ENCODE measurements at places on chromosomes 7 and 10.

GRCh38 chr10:34938399-34938670 lies 123.2 kb upstream of the PARD3 start:
- DNase-seq, result peak; percentile 41

DNA sequence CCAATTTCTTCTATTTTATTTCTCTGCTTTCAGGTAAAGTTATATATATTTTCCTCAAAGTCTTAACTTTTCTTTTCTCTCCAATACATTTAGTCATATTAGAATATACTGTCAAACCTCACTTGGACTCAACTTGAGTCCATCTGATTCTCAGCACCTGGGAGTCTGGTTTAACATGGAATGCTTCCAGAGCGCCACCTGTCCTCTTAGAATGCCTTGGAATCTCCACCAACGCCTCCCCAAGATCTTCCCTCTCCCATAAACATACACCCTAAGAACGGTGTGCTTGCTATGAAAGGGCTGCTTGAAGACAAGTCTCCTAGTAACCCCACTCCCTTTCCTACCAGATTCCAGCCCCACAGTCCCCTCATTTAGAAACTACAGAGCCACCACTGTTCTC lies 229.1 kb upstream of the MKLN1 start:
- DNase-seq, result no peak

DNA sequence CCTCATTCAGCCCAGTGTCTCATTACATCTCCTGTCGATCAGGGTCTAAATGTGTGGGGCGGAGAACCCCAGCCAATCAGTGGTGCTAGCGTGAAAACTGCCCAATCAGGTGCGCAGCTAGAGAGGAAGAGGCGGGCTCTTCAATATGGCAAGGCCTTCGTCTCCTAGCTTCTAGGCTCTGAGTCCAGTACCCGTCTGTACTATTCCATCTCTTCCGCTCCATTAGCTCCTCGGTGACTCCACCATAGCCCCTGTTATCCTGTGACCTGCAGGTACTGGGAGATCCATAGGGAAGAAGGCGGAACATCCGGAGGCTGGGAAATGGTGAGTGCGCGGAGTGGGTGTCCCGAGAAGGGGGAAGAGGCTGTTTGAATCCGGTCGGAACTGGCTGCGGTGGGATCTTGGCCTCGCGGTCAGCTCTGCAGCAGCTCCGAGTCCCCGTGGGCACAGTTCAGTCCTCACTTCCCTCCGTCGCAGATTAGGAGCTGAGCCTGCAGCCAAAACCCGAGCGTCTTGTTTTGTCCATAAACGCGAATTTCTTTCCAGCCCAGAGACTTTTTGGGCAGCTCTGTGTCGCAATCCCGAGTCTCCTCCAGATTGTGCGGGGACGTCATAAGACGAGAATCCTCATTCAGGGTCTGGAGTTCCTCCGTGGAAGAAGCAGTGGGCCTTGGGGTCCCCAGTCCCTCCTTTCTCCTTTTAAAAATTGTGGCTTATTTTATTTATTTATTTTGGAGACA lies at the start of gene ZNF727:
Gene ZNF727, plus strand, starts transcription at position 134 of the 740 bp plus-strand sequence. Its CDS starts 188 bp downstream, at position 322.
- no peak for DNase-seq

DNA sequence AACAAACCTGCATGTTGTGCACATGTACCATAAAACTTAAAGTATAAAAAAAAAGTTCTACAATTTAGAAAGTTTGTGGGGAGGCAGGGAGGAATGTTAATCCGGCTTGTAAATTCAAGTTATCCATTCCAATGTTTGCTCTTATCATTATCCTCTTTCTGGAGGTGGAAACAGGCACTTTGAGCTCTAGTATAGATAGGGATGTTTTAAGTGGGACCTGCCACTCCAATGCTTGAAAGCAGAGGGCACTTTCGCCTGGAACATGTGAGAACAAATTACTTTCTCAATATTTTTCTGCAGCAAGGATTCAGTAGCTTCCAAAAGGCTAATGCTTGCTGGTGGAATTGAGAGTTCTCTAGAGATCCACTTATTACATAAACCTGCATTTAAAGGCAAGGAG lies 45.6 kb downstream of the FEZF1 start:
- DNase-seq, result no peak

- DNase-seq, result peak; percentile 93
These were observed 11.7 kb downstream of the MAP3K8 start for GRCh38 chr10:30445711-30446110.

- no peak for DNase-seq
These were observed 193.7 kb downstream of the PTPN20 start for GRCh38 chr10:47104786-47105385.

- DNase-seq, result no peak
These were observed 197.0 kb upstream of the PRSS58 start for GRCh38 chr7:142454862-142455261.

- no peak for DNase-seq
These were observed 271.1 kb downstream of the ADARB2 start for GRCh38 chr10:1465993-1466764.

- DNase-seq, result no peak
These were observed 108.5 kb upstream of the C7orf33 start for GRCh38 chr7:148481971-148482626.

DNA sequence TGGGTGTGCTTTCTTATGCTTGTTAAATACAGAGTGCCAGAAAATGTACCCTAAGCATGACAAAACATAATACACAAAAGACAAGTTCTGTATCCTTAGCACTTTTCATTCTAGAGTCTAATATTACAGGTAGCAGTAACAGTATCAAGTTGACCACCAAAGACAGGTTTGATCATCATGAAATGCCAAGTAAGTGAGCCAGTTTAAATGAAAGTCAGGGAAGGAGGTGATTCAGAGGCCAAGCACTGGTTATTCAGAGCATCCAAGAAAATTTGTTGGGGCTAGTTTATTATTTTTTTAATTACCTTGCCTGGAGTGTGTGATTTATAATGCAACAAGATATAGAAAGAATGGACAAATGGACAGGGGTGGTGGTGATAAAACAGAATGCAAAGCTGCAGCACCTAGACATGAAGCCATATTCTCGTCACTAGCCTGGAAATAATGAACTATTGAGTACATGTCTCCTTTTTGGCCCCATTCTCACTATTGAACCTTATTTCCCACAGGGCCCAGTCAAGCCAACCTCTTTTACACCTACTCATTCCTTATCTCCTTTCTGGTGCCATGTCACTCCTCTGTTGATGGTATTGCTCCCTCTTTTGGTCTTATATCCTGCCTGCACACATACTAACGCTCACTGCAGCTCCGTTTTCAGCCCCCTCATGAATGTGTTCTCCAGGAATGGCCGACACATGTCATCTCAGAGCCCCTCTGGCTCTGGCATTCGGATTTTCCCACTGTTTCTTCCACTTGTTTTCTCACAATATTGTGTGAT lies 78.6 kb upstream of the GLCCI1 start:
- DNase-seq, result no peak

Measured in AG10803 (cell line).